Heart left ventricle (tissue), 16 donors: ENCODE measurements at places on chromosomes 5 and 9. TPM values are rescaled to one million over a fixed set of nuclear protein-coding genes. Genes with fewer than 3 reads are reported as not detected.
A peak's percentile ranks its signal among the peaks of the same experiment; 100 is the strongest.

The SLC22A4 gene
- polyA plus RNA-seq: 0.30 TPM

The ADCY2 gene
- polyA plus RNA-seq: 0.11 TPM

The PDLIM4 gene
- polyA plus RNA-seq: 5.1 TPM

The PCAT7 gene
- not detected for polyA plus RNA-seq

The TMEM141 gene
- polyA plus RNA-seq: 86.1 TPM

The KIF24 gene
- polyA plus RNA-seq: 0.19 TPM

The ZNF483 gene
- 0.61 TPM for polyA plus RNA-seq

The PRRT1B gene
- not detected for polyA plus RNA-seq

GRCh38 chr9:16618524-16618923 is 251.9 kb downstream of the BNC2 start:
- DNase-seq: no peak

DNA sequence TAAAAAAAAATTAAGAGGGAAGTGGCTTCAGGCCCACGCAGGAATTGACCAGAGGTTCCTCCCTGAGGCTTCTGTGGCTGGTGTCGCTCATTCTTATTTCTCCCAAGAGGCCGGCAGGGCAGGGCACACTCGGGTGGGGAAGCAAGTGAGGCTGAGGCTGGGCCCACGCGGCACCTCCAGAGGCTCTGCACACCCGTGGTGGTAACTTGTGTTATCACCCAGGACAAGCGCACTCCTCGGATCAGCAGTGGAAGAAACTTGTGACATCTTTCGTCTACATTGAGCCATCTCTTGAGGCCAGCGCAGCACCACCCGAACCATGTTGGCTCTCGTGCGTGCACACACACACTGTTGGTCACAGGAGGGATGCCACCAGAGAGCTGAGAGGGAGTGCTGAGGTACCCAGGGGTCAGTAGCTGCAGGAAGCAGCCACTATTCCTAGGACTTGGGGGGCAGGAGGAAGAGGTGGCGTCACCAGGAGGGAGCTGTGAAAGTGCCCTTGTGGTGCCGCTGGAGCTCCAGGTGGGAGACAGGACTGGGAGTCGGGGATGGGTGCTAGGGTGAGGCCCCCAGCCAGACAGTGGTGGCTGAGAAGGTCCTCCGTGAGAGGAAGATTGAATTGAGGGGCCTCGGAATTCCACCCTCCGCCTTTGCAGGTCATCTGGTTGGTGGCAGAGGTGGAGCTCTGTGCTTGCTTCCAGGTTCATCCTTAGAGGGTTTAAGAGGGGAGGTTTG is 6.4 kb downstream of the NDUFS6 start:
- DNase-seq: no peak

DNA sequence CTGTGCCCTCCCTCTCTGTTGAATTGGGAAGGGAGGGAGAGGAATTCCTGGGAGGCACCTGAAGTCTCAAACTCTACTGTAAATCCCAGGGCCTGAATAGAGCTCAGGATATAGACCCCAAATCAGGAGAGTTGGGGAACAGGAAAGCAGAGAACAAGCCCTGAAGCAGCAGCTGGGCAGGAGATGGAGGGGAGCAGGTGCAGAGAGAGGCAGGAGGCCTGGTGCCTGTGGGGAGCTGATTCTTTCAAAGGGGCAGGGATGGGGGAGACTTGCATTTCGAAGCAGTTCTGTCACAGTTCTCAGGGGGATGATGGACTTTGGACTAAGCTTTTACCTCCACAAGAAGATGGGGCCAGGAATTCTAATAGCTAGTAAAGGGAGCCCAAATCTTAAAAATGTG is 50.2 kb downstream of the NIM1K start:
- no peak for DNase-seq

GRCh38 chr5:67680099-67680498 is 483.5 kb upstream of the CD180 start:
- DNase-seq: no peak

GRCh38 chr9:105046907-105047741 is 119.2 kb upstream of the ABCA1 start:
- no peak for DNase-seq

GRCh38 chr9:87503927-87504326 is 6.3 kb downstream of the DAPK1 start:
- no peak for DNase-seq

GRCh38 chr5:38341641-38342040 is 83.3 kb downstream of the EGFLAM start:
- DNase-seq: no peak

DNA sequence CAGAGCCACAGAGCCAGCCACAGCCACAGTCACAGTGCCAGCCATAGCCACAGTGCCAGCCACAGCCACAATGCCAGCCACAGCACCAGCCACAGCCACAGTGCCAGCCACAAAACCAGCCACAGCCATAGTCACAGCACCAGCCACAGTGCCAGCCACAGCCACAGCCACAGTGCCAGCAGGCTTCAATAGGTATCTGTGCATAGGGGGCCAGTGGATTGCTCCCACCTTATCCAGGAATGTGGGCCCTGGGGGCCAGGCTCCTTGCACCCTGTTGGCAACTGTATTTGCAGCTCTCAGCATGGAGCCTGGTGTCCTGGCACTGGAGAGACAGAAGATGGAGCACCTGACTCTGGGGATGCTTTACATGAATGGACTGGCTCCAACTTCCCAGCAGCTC is 111.7 kb upstream of the IRX2 start:
- no peak for DNase-seq

GRCh38 chr5:2633992-2634391 is 117.5 kb downstream of the IRX2 start:
- no peak for DNase-seq

- no peak for DNase-seq
These were observed 148.4 kb downstream of the MAN2A1 start for GRCh38 chr5:109838157-109838556.

DNA sequence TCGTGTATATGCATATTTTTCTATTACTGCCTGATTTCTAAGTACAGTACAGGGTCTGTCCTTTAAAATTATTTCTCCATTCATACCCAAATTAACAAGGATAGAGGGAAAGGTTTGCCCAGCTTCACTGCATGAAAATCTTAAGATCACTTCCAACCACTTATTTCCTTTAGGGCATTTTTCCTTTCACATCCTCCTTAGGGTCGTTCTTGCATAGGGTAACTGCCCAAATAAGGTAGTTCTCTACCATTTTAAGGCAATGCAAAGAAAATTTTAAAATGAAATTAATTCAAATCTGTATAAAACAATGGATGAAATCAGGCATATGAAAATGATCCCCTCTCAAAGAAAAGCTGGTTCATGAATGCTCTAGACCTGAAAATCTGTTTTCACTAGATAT is 4.1 kb upstream of the CDC20B start:
- DNase-seq: no peak

DNA sequence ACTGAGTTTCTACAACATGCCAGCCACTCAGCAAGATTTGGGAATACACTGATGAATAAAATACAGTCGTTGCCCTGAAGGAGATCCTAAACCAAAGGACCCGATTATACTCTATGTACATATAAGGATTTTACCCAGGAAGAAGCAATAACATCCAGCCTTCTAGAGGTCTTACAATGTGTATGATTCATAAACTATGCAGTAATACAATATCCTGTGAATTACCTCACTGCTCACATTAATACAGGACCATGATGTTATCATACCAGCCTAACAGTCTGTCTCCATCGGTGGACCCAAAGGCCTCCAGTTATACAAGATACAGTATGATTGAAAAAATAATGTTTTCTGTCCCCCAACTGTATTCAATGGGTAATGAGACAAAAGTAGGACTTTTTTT is 310.5 kb upstream of the TRPM3 start:
- no peak for DNase-seq

DNA sequence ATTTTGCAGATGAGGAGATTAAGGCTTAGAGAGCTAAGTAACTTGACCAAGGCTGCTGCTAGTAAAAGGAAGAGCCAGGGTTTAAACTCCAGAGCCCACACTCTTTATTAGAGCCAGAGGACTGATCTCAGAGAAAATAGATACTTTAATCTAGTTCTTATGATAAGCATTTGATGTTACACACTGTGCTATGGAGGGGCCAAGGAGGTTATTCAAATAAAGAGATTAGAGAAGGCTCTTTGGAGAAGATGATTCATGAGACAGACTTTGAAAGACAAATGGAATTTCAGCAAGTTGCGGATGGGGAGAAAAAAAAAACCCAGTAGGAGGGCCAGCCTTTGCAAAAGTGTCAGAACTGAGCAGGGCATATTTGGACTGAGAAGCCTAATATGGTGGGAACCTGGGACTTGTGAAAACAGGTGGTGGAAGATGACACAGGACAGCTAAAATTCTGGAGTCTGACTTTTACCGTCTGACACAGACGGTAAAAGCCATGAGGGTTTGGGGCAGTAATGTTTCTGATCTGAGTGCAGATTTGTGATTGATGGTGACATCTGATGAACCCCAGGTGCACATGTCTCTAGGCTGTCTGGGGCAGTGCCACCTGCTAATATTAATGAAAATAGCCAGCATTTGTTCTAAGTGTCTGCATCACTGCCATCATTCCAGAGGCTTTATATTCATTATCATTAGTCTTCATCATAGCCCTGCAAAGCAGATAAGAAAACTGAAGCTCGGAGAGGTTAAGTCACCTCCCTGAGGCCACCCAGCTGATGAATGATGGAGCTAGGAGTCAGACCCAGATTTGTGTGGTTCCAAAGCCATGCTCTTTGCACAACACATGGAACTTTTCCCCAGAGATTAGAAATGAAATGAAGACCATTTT is 65.3 kb upstream of the CXCL14 start:
- DNase-seq: no peak

DNA sequence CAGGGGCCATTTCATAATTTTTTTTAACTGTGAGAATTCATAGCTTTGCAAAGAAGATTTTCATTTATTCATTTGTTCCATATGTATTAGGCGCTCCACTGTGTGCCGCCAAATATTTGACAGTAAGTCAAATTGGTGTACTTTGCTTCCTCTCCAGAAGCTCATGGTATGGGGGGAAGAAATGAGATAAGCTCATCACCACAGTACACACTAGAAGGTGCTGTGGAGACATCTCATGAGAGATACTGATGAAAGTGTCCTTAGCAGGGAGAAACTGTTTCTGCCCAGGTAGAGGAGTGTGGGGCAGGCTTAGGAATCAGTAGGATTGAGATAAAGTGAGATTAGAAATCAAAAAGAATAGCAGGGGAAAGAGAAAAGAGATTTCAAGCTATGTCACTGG is 136.2 kb downstream of the CDH6 start:
- DNase-seq: no peak

- DNase-seq: no peak
These were observed 116.5 kb downstream of the PDE4D start for GRCh38 chr5:59777028-59777427.

DNA sequence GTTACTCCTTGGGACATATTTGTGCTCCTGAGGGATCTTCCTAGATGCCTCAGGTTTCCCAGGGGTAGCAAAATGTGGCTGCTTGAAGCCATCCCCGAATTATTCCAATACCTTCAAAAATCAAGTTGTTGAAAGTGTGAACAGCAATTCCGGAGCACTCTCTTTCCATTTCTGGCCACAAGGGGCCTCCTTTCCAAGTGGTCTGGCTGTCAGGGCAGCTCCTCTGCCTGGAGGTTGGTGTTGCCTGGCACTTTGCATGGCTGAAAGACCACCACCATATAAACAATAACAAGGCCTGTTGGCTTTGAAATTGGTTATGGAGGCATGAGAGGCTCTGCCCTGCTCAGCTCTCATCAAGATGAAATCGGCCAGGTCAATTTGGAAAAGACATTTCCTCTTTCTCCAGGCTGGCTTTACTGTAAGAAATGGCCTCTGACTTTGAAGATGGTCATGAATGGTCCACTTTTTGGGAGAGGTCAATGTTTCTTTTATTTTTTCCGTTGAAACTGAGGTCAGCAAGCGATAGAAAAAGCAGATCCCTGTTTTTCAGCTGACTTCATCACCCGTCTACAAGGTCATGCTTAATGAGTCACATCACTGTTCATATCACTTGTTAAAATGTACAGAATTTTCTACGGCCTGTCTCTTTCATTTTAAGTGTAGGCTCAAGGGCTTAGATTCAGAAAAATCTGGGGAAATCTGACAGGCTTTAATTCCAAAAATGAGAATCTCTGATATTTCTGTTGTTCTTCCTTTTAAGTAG is 481.1 kb upstream of the ZNF608 start:
- peak; percentile 25 for DNase-seq

DNA sequence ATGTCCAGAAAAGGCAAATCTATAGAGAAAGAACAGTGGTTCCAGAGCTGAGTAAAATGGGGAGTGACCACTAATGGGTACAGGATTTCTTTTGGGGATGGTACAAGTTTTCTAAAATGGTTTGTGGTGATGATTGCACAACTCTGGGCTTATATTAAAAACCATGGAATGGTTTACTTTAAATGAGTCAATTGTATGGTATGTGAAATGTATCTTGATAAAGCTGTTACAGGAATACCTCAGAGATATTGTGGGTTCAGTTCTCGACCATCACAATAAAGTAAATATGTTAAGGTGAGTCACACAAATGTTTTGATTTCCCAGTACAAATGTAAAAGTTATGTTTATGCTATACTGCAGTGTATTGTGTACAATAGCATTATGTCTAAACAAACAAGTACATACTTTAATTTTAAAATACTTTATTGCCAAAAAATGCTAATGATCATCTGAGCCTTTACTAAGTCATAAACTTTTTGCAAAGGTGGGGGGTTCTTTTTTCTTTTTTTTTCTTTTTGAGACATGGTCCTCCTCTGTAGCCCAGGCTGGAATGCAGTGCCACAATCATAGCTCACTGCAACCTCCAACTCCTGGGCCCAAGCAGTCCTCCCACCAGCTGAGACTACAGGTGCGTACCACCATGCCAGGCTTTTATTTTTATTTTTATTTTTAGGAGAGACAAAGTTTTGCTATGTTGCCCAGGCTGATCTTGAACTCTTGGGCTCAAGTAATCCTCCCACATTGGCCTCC is 65.9 kb downstream of the SHOC1 start:
- DNase-seq: no peak

GRCh38 chr5:126020770-126021169 is 402.4 kb upstream of the GRAMD2B start:
- DNase-seq: no peak

DNA sequence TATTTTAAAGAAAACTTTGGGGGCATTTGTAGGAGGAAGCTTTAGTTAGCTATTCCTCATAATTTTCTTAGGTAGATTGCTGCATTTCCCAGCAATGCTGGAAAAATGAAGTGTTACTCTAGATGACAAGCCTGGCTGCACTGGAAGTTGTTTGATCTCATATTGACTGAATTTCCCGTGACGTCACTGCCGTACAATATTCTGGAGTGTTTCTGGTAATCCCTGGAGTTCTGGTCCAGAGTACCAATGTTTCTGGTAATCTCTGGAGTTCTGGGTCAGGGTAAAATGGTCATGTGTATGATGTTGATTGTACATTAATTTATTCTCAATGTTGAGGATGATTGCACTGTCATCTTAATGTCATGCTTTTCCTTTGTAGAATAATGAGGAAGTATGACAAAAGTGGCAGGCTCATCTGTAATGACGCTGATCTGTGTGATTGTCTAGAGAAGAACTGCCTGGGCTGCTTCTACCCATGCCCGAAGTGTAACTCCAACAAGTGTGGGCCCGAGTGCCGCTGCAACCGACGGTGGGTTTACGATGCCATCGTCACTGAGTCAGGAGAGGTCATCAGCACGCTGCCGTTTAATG is 26.2 kb downstream of the ARL14EPL start:
- no peak for DNase-seq

DNA sequence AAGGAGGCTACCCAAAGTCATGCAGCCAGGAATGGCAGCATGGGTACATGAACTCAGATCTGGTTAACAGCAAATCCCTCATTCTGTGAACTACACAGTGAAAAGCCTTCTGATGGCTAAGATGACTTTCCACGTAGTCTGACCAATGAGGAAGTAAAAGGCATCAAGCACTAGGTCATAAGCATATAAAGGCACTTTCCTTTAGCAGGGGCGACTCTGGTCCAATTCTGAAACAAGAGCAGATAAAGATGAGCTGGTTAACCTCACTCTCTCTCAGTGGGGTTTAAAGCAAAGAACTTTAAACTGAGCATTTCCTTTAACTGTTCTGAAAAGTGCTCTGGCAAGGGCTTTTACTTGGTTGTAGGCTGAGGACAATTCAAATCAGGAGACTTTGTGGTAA is 21.1 kb downstream of the PSMB7 start:
- DNase-seq: no peak
